ENCODE measurements at places on chromosomes 3 and 15.

DNA sequence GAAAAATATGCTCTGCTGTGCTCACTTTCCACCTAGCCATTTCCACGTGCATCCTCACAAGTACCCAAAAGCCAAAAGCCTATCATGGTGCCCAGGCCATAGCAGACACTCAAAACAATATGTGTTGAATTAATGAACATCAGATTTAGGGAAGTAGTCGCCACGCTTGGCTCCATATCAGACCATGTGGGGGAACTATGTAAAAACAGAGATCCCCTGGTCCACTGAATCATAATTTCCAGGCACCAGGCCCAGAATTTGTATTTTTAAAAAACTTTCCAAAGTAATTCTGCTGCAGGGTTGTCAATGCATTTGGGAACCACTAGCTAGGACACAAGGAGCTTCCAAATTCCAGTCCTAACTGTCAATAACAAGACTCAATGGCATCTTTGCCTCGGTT, 77.3 kb downstream of the CNTN3 start:
- no peak for DNase-seq

DNA sequence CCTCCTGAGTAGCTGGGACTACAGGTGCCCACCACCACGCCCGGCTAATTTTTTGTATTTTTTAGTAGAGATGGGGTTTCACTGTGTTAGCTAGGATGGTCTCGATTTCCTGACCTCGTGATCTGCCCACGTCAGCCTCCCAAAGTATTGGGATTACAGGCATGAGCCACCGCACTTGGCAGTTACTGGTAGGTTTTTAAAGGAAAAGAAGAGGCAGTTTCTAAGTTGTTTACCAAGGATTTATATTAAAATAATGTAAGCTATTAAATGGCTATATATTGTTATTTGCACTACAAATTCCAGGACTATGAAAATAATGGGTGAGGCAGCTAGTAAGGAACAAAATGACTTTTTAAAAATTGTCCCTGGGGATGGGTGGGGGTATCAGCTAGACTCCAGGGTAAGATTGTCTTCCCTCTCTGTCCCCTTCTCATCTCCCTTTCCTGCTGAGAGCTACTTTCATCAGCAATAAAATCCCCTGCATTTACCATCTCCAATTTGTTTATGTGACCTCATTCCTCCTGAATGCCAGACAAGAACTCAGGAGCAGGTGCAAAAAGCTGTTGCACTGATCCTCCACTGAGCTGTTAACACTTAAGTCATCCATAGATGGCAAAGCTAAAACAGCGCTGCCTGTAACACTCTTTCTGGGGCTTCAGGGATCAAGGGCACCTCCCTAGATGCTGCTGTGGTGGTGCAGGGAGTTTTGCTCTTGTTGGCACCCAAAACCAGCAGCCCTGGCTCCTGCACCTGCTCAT, 165.2 kb downstream of the ZPLD1 start:
- no peak for DNase-seq

GRCh38 chr3:119939077-119939476, 155.2 kb downstream of the GSK3B start:
- DNase-seq: no peak

GRCh38 chr15:60787837-60788691, 309.1 kb upstream of the ICE2 start:
- peak; percentile 29 for DNase-seq

- DNase-seq: no peak
Observed at GRCh38 chr3:97991293-97991682, 19.1 kb upstream of the RIOX2 start.

- DNase-seq: no peak
Observed at GRCh38 chr3:123508178-123508577, 59.3 kb upstream of the ADCY5 start.

DNA sequence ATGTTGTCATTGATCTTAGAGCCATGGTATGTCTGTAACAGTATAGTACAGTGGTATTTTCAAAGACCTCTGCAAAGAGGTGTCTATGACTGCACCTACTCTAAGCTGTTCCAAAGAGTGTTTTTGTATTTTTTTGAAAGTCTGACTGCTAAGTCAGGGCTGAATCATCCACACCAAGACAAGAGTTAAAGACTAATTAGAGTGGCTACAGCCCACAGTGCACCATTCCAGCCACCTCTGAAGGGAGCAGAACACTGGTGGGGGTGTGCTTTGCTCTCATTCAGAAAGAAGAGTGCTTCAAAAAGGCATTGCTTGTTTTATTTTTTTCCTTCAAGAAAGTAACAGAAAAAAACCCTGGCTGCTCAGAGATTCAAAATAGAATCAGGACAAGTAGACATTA, 301.4 kb downstream of the GABRG3 start:
- no peak for DNase-seq

- DNase-seq: no peak
Observed at GRCh38 chr15:65730549-65731172, 61.4 kb downstream of the DENND4A start.

GRCh38 chr3:111821891-111822290, 37.2 kb upstream of the PHLDB2 start:
- no peak for DNase-seq

DNA sequence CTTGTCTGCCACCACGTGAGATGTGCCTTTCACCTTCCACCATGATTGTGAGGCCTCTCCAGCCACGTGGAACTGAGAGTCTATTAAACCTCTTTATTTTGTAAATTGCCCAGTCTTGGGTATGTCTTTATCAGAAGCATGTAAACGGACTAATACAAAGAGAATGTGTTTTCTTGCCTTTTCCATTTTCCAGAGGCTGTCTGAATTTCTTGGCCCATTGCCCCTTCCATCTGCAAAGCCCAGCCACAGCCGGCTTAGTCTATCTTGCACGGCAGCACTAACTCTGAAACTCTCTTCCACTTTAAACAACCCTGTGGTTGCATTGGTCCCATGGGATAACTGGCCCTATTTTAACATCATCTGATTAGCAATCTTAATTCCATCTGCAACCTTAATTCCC, 215.3 kb downstream of the LRTM1 start:
- no peak for DNase-seq

- DNase-seq: no peak
Observed at GRCh38 chr3:134073583-134073945, 43.8 kb upstream of the SLCO2A1 start.

DNA sequence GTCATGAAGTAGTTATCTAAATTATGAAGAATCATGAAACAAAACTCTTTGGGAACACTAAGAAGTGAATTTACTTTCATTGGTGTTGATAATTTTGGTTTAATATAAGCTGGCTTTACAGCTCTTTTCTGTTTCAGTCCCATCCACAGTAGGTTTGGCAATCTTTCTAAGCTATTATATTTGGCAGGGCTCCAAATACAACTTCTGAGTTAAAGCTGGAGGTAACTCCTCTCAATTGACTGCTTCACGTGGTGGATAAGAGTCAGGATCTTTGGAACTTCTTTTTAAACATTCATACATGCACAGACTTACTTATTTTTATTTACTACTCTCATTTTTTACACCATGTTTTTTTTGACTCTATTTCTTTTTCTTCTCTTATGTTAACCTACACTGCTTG, 106.5 kb upstream of the EPHA3 start:
- no peak for DNase-seq

DNA sequence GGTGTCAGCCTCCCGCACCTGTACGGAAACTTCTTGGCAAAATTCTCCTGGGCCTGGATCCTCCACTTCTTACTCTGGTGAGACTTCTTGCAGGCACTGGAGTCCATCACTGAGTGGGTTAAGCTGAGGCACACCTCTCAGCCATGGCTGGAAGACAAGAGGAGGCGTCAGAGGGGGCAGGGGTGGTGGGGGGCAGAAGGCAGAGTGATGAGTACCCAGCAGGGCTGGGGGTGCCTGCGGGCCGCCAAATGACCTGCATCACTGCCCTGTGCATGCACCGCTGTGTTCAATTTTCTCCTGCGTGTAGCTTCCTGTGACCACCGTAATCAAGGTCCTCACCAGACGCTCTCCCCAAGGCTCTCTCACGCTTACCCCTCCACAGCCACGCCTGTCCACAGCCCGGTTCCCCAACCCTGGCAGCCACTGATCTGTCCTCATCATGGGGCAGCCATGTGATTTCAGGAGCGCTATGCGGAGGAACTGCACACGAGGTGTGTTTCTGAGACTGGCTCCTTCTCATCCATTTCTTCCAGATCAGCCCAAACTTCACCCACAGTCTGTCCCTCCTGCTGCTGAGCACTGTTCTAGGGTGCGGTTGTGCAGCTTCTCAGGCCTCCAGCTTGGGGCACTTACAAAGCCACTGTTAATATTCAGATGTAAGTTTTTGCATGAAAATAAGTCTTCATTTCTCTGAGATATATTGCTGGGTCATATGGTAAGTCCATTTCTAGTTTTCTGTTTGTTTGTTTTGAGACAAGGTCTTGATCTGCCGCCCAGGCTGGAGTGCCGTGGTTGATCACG, 5.2 kb downstream of the C3orf22 start:
- no peak for DNase-seq

GRCh38 chr3:102159810-102160451, 274.9 kb upstream of the ZPLD1 start:
- no peak for DNase-seq

- no peak for DNase-seq
Observed at GRCh38 chr3:55473788-55474187, 13.3 kb downstream of the WNT5A start.

DNA sequence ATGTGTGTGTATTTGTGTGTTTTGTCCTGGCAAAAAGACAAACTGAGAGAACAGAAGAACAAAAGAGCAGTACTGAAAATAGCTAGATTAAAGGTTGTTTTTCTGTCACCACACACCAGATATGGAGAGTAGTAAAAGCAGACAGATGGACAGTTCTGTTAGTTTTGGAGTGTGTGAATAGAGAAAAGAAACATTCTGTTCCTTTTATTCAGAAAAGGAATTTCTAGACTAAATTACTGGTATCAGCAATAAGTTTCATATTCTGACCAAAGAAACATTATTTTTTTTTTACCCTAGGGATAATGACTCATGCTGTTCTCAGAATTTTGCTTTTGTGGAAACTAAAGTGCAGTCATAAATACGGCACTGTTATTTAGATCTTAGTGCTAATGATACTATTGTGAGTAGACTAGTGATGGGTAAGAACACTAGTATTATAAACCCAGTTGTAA, 32.9 kb downstream of the PIK3CA start:
- no peak for DNase-seq

- no peak for DNase-seq
Observed at GRCh38 chr3:122974764-122975162, 52.8 kb downstream of the SEMA5B start.

- DNase-seq: no peak
Observed at GRCh38 chr3:115671761-115672455, 48.6 kb downstream of the GAP43 start.

All from T-helper 22 cell (primary cell).